ENCODE measurements at places on chromosomes 2 and 18.

- no peak for DNase-seq
Measured at GRCh38 chr2:225112362-225113126, 70.3 kb upstream of the DOCK10 start.

DNA sequence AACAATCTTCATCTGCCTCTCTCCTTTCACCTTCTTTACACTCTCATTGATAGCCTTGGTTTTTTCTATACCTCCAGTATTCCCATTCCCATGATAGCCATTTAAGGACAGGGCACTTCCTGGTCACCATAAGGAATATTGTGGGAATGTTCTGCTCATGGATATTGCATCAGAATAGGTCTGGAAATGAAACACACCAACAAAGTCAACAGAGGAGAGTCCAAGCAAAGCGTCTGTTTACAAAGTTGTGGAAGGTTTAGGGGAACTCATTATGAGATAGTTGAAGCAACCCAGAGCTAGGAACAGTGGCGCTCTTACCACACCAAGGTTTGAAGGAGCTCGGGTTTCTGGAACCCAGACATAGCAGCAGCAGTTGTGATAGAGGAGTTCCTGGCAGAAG is 150.3 kb upstream of the TNP1 start:
- DNase-seq: no peak

DNA sequence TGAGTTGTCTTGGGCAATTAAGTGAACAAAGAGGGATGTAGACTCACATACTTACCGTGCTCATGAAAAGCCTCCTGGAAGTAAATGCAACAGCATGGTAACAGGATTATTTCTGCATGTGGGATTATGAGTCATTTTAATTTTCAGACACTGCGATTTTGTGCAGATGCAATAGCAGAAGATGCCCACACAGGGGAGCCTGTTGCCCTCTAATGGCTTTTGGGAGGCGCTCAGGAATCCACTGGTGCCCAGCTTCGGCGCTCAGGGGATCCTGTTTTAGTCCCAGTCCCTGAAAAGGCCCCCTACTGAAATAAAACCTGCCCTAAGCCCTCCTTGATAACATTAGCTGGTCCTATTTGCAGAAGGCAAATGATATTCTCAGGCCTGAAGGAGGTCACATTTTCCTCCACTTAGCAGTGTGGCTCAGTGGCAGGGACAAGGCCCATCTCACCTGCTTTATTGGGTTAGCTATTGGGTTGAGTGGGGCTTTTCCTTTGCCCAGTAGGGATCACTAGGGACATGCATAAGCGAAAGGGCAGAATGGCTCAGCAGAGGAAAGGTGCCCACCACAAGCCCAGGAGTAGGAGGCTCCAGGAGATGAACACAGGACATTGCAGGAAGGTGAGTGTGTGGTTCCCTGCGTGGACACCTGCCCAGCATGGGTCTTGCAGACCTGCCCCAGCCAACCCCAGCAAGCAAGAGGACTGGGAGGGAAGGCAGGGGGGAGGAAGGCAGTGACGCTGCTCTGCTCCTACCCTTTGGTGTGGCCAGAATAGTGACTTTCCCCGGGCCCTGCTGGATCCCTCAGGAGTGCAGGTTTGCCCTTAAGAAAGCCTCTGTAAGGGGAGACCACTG is 26.5 kb upstream of the KCNS3 start:
- DNase-seq: peak; percentile 77

- no peak for DNase-seq
Measured at GRCh38 chr18:36389811-36390581, 92.5 kb downstream of the FHOD3 start.

DNA sequence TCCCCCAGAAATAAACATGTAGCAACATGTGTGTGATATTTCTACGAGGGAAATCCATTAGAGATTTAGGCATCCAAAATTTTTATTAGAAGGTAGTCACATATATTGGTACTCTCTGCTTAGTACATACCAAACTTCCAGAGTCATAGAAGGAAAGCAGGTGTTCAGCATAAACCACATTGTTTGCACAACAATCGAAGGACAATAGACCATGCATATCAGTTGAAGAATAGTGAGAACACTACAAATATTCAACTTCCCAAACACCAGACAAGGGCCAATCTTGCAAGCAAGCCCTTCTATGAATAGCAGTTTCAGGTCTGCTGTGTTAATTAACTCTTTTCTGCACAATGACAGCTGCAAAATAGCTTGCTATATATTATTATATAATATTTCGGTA is 702.2 kb downstream of the ERBB4 start:
- DNase-seq: no peak

- no peak for DNase-seq
Measured at GRCh38 chr2:156309167-156309566, 23.4 kb downstream of the NR4A2 start.

DNA sequence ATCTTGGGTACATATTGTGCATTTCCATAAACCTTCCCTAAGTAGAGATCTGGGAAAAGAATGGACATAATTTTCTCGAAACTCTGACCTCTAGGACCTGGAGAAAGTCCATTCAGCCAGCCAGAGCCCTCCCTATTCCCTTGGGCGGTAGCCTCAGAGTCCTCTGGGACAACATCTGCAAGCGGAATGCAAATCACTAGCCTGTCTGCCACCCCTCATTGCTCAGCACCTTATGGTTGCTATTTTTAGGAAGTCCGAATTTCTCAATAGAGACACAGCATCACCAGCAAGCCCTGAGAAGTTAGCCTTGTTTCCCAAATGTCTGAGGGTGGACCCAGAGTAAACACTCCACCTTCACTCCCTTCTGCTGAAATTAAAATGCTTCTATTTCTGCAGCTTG is 17.6 kb upstream of the CD28 start:
- DNase-seq: no peak

DNA sequence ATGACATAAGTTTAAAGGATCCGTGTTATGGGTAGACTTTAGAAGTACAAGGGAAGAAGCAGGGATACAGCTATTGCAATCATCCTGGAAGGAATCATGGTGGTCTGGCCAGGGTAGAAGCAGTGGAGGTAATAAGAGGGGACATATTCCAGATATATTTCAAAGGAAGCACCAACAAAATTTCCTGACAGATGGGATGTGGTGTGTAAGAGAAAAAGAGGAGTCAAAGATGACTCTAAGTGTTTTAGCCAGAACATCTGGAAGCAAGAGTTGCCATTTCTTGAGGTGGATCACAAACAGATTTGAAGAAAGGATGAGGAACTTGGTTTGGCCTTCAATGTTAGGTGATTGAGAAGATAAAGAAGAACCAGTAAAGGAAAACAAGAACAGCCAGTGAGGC is 133.1 kb upstream of the CTAGE1 start:
- DNase-seq: no peak
